T-helper 2 cell (primary cell): ENCODE measurements at places on chromosomes 1 and 21.

GRCh38 chr1:156259805-156260204 lies 11.9 kb upstream of the PAQR6 start:
- no peak for DNase-seq

DNA sequence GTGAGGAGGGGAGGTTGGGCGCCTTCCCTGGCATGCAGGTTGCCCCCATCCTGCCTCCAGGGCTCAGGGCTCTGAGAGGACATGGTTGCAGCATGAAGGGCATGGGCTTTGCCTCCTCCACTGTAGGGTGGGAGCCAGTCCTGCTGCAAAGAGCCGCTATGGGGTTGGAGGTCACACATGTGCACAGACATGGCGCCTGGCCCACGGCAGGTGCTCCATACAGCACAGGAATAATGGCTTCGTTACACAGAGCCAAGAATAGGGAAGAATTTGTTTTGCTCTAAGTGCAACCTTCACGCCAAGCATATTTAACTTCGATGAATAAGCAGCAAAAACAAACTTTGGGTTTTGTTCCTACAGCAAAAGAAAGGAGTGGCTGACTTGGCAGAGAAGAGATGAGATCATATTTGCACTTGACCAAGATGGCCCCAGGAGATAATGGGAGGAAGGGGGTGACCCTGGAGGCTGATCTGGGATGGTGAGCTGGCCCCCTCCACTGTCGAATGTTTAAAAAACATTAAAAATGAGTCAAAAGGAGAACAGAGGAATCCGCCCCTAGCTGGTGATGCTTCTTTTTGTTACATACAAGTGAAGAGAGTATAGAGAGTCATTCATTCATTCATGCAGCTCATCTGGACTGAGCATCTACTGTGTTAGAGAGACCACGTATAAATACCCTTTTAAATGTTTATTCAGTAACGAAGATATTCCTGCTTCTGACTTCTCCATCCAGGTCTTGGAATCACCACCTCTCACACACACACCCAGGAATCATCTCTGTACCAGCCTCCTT lies 12.4 kb upstream of the C2CD2 start:
- DNase-seq = no peak

- DNase-seq = no peak
Observed at GRCh38 chr1:24900486-24900849, 29.6 kb downstream of the RUNX3 start.

- DNase-seq = no peak
Observed at GRCh38 chr1:223210788-223211120, 67.7 kb upstream of the TLR5 start.

DNA sequence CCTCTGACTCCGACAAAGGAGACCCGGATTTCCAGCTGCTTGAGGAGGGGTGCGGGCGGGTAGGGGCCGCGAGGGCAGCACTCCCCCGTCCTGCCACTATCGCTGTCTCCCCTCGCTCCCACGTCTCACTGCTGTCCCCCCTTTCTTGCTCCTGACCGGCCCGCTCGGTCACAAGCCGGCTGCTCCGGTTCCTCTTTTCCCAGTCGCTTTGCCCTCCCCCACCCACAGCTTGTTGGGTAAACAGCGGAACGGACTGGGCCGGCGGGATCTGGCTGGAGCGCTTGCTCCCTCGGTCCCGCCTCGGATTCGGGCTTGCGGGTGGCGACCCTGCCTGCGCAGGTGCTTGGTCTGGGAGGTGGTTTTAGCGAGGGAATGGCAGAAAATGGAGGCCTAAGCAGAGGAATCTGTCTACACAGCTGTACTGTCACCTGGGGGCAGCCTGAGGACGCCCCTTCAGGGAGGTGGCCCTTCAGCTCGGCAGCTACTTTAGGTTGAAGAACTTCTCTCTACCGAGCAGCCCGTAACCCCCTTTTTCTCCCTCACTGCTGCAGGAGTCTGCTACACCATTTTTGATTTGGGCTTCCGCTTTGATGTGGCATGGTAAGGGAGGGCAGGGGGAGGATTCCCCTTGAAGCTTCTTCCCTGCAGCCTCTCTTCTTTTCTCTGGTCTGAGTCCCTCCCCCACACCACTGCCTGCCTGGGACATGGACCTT lies 645 bp downstream of the ATP6V0B start:
- no peak for DNase-seq

GRCh38 chr21:30629200-30629599 lies 5.8 kb upstream of the KRTAP20-2 start:
- DNase-seq = no peak

GRCh38 chr1:38872401-38873026 lies 634 bp downstream of the MYCBP start:
- peak; percentile 6 for DNase-seq

DNA sequence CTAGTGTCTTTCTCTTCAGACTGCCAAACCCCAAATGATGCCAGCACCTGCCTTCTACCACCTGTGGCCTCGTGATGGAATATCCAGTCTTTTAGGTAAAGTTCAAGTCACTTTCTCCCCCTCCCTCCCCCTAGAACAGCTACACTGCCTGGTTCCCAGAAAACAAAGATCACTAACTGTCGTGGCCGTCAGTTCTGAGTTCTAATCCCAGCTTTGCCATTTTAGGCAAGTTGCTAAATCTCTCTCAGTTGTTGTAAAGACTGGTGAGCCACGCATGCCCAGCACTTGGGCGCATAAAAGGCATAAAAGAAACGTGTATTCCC lies 648 bp upstream of the TRAPPC3 start:
- no peak for DNase-seq

DNA sequence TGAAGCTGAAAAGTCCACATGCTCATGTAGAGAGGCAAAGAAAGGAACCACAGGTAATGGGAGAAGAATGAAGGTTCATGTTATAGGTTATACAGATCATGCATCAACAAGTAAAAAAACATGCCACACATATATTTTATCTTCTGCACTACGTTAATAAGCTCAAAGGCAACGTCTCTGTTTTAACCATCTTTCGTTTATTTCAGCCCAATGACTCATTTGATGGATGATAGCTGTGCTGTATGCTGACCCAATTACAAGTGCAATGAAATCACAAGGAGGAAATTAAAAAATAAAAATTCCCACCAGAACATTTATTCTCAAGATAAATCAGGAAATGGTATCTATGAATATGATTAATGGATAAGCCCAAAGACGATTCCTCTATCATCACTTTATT lies 24.6 kb downstream of the XCL1 start:
- no peak for DNase-seq

DNA sequence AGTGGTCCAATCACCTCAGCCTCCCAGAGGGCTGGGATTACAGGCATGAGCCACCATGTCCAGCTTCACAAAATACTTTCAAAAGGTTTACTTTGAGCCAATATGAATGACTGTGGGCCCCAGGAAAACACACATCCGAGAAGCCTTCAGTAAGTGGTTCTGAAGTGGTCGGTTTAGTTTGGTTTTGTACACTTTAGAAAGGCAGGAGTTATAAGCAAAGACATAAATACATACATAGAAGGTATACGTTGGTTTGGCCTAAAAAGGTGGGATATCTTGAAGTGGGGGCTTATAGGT lies 3.2 kb upstream of the MIB2 start:
- DNase-seq = no peak

- DNase-seq = no peak
Observed at GRCh38 chr1:184061396-184062003, 10.0 kb downstream of the TSEN15 start.

DNA sequence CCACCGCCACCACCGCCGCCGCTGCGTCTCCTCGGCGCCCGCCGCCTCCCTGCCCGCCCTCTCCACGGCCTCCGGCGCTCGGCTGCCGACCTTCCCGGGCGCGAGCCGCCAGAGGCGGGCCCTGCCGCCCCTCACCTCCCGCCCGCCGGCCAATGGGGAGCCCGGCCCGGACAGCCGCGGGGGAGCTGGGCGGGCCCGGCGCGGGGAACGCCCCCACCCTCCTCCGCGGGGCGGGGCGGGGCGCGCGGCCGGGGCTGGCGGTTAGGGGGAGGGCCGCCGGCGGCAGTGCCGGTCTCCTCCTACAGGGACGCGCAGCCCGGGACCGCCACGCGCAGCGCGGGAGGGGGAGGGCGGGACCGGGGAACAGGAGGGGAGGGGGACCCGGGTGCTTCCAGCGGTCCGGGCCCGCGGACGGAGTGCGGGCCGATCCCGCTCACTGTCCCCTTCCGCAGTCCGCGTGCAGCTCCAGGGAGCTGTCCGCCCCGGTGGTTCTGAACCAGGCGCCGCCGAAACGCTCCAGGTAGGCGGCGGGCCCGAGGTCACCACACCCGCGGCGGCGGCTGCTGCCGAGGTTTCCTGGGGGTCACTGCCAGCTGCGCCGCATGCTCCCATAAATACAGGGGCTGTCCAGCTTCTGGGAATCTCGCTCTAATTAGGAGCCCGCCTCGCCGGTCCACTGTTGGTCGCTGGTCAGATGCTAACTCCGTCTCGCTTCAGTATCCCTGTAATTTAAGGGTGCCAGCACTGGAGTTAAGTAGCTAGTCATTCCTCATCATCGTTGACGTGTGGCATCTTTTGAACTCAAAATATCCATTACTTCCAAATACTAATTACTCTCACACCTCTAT lies at the start of gene PGBD5:
TSS of gene PGBD5 (minus strand) at position 87 of the 848 bp plus-strand sequence. CDS start 404 bp downstream, outside the sequence.
- DNase-seq = peak; percentile 8

GRCh38 chr1:103529746-103530145 lies 4.2 kb downstream of the RNPC3 start:
- DNase-seq = peak; percentile 52

DNA sequence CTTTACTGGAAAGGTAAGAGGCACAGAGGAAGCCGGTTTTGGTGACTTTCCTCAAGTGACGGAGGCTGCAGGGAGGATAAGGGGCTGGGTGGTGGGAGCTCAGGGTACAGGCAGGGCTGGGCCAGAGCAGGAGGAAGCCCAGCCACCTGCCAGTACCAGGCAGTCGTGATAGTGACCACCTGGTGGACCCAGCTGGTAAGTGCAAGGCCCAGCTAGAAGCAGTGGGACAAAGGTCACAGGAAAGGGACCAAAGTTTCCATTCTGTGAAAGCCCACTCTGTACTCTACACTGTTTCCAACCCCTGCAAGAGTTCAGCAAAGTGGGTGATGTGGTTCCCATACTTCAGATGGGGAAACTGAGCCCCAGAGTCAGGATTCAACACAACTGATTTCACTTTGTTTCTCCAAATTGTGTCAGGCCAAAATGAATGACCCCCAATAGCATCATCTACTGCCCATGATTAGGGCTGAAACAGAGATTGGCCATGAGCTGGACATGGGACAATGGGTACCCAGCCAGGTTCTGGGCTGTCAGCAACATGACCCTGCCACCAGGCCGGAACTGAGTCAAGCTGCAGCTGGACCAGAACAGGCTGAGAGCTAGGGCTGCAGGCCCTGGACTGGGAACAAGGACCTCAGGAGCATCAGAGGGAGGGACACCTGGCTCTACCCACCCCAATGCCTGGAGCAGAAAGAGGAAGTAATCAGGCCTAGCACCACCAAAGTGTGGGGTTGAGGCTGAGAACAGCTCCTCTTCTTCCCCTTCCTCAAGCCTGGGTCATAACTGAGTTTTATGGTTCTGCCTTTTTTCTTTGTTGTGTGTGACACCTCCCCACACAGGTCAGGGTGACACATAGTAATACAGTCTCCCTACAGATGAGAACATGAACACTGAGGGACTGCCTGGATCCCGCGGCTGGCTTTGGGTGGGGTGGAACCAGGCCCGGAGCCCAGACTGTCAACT lies 50.2 kb downstream of the KCNN3 start:
- no peak for DNase-seq

DNA sequence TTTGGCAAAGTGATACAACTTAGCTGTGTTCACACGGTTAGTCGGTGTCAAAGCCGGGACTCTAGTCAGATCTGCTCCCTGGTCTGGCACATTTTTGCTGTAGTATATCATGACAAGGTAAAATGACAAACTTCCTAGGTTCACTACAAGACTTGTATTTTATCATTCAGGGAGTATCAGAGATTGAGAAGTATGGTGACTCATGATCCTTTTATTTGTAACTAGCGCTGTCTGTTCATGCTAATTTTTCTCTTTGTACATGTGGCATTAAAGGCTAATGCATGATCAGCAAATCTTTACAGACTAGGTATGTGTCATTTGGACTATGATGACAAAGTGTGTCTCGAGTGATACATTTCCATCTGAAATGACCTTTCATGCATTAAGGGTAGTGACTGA lies 326.7 kb downstream of the SIPA1L2 start:
- DNase-seq = no peak

DNA sequence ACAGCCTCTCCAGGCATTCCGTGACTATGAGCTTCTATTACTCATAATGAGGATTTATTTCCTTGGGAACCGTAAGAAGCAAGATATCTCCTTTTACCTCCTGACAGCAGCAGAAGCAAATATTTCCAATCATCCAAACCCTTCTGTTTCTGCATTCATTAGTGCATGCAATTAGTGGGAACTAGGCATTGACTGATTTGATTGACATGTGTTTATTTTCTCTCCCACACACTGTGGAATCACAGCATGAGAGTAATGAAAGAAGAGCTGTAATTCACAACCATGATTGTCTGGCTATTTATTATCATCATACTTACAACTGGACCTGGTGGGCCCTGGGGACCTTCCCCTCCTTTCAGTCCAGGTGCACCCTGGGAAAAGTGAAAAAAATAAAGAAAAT lies 146.8 kb downstream of the COL11A1 start:
- DNase-seq = no peak

- DNase-seq = no peak
Observed at GRCh38 chr1:230979952-230980351, 1.1 kb downstream of the ARV1 start.

DNA sequence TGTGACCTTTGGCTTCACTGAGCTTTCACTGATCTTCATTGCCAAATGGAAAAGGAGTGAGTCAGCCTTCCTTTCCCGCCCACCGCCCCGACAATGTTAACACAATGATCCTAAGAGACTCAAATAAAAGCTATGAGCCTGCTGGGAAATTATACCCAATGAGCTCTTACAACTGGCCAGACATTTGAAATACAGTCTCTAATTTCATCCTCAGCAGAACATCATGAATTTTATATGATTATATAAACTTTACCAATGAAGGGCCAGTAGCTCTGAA lies 252.5 kb downstream of the SIPA1L2 start:
- no peak for DNase-seq

DNA sequence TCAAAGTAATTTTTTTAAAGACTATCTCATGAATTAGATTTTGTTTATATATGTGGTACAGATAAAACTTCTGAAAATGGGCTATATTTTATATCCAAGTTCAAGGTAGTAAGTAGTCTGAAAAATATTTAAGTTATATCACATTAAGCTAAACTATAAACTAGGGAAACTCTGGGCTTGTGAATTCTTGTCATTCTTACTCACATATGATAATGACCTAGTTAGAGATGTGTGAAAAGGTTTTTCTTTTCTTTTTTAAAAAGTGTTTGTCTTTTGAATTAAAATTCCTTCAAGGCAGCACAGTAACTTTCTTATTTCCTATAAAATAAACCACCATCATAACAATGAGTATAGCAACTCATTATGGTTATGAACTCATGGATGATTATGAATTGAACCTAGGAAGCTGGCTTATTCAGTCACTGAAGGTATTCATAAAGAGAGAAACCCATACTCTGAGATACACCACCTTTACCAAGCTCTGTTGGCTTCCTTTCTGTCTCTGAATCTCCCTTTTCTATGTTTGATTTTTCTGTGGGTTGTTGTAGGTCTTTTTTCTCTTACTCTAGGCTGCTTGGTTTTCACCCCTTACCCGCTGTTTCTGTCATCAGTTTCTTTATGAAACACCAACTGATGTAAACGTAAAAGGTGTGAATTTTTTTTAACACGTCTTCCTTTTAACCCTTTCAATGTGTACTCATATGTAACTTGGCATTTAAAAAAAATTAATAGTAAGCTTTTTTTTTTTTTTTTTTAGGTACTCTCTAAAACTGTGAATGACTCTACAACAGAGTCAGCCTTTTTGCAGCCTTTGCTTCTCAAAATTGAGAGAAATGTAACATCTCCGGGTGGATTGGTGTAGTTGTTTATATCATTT lies 25.2 kb downstream of the IL12RB2 start:
- no peak for DNase-seq
